Stimulated activated CD8-positive, alpha-beta memory T cell treated with anti-CD3 and anti-CD28 coated beads, Interleukin-4, amount 100 ng/mL, for 24 hours (primary cell): ENCODE measurements at places on chromosomes 1 and 21.

DNA sequence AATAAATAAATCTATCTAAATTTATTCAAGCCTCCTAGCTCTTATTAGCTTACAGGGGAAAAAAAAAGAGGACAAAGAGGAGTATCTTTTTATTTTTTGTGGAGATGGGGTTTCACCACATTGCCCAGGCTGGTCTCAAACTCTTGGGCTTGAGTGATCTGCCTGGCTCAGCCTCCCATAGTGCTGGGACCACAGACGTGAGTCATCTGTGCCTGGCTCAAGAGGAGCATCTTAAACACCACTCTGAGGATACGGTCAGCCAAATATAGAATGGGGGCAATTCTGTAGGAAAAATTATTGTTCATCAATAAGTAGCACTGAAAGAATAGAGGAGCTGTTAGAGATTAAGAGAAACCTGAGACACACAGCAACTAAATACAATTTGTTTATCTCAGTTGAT is 24.1 kb downstream of the SLC45A3 start:
- DNase-seq = no peak

DNA sequence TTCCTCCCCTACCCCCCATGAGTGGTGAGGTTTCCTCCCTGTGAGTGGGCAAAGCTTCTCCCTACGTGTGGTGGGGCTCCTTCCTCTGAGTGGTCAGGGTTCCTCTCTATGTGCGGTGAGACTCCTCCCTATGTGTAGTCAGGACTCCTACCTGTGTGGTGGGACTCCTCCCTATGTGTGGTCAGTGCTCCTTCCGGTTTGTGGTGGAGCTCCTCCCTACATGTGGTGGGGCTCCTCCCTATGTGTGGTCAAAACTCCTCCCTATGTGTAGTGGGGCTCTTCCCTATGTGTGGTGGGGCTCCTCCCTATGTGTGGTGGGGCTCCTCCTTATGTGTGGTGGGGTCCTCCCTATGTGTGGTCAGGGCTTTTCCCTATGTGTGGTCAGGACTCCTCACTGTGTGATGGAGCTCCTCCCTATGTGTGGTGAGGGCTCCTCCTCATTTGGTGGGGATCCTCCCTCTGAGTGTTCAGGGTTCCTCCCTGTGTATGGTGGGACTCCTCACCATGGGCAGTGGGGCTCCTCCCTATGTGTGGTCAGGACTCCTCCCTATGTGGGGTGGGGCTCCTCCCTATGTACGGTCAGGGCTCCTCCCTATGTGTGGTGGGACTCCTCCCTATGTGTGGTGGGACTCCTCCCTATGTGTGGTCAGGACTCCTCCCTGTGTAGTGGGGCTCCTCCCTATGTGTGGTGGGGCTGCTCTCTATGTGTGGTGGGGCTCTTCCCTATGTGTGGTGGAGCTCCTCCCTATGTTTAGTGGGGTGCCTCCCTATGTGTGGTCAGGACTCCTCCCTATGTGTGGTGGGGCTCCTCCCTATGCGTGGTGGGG is 29.1 kb downstream of the PRSS38 start:
- no peak for DNase-seq

DNA sequence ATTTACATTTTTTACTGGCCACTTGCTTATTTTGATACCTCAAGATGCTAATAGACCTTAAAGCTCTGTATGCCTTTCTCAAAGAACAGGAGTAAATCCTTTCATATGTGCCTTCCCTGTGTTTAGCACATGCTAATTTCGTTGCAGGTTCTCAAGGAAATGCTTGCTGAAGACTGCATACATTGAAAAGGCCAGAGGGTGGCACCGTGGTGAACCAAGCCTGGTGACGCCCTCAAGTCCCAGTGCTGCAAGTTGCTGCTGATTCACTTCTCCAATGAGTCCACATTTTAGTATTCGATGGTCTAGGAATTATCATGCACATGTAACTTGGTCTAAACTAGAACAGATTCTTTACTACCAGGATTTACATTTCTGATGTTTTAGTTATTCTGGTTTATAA is 94.1 kb downstream of the CLDN17 start:
- DNase-seq = no peak

DNA sequence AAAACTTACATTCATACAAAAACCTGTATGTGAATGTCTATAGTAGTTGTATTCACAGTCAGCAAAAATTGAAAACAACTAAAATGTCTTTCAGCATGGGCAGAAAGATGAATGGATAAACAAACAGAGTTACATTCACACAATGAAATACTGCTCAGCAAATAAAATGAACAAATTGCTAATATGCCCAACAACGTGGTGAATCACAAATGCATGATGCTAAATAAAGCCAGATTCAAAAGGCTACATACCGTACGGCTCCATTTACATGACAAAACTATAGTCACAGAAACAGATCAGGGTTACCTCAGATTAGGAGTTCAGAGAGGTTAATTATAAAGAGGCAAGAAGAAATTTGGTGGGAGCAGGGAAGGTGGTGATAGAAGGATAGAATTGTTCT is 100.7 kb upstream of the KCTD3 start:
- no peak for DNase-seq

- DNase-seq = no peak
Measured at GRCh38 chr1:192918259-192918658, 109.4 kb downstream of the RGS2 start.

GRCh38 chr1:119636491-119637089 is 11.5 kb downstream of the ZNF697 start:
- no peak for DNase-seq

- no peak for DNase-seq
Measured at GRCh38 chr1:61125263-61125662, 42.9 kb downstream of the NFIA start.

DNA sequence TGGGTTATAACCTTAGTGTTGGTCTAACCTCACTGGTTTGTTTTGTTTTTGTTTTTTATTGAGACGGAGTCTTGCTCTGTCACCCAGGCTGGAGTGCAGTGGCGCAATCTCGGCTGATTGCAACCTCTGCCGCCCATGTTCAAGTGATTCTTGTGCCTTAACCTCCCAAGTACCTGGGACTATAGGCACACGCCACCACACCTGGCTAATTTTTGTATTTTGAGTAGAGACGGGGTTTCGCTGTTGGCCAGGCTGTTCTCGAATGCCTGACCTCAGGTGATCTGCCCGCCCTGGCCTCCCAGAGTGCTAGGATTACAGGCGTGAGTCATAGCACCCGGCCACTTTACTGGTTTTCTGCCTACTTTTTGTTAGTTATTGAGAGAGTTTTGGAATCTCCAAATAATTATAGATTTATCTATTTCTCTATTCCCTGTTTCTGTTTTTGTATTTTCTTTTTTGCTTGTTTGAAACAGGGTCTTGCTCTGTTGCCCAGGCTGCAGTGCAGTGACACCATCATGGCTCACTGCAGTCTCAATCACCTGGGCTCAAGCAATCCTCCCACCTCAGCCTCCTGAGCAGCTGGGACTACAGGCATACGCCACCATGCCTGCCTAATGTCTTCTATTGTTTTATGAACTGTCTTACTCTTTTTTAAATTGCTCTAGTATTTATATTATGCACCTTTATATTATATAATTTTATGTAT is 21.4 kb downstream of the SMG7 start:
- no peak for DNase-seq

- DNase-seq = no peak
Measured at GRCh38 chr1:185727726-185728125, 6.5 kb upstream of the HMCN1 start.

- no peak for DNase-seq
Measured at GRCh38 chr21:32329776-32330175, 31.1 kb downstream of the MRAP start.

DNA sequence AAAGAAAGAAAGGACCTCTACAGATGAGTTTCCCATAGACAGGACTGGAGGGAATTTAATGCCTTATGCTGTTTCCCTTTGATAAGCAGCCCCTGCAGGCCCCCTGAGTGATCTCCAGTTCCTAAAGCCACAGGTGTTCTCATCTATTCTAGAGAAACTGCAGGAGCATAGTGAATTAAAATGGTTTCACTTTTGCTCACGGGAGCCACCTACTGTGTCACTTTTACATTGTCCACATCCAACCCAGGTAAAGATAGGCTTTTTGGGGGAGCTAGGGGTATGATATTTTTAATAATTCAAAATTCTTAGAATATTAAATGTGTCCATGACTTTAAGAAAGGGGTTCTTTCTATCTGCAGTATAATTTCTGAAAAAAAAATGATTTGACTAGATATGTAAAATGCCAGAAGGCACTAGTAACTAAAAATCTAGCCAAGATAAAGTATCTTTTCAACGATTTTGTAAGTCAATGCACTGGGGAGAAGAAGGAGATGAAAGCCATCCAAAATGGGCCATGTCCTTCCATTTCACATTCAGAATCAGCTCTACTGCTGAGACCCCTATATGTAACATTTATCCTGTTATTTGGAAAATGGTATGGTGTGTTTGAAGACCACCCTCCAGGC is 267.3 kb upstream of the DUSP10 start:
- no peak for DNase-seq

GRCh38 chr1:218462587-218462986 is 117.5 kb downstream of the TGFB2 start:
- no peak for DNase-seq

GRCh38 chr1:172380441-172381244 is 39.8 kb upstream of the C1orf105 start:
- no peak for DNase-seq

GRCh38 chr1:61637470-61637869 is 87.5 kb downstream of the TM2D1 start:
- no peak for DNase-seq

DNA sequence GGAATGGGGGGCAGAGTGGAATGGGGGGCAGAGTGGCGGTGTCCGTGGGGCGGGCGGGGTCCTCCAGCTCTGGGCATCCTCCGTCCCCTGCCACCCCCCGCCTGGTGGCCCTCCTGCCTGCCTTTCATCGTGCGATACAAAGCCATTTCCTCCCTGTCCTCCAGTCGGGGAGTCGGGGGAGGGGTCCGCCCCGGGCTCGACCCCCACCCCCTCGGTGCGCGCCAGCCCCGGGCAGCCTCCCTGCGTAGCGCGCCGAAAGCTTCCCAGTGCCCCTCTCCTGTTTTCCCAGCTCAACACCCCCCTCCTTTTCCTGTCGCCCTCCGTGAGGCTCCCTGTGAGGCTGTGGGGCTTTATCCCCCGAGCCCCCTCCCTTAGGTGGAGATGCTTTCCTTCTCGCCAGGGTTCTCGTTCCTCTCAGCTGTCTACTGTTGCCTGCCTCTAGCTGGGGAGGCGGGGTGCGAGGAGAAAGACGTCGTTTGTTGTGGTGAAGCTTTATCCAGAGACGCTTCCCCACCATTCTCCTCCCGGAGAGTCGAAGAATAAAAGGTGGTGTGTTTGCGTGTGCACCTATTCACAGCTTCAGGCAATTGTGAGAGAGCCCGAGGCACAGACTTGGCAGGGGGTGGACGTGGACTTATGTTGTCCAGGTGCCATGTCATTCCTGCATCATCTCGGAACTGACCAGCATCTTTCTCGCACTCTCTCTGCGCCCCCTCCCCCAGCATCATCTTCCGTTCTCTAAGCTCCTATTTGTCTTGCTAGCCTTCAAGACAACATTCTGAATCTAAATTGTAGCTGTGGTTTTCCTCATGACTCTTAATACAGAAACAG is 848 bp downstream of the DNM3 start:
- no peak for DNase-seq

- DNase-seq = no peak
Measured at GRCh38 chr1:37305841-37306240, 168.5 kb upstream of the ZC3H12A start.

GRCh38 chr1:63103682-63104081 is 218.7 kb upstream of the FOXD3 start:
- no peak for DNase-seq

DNA sequence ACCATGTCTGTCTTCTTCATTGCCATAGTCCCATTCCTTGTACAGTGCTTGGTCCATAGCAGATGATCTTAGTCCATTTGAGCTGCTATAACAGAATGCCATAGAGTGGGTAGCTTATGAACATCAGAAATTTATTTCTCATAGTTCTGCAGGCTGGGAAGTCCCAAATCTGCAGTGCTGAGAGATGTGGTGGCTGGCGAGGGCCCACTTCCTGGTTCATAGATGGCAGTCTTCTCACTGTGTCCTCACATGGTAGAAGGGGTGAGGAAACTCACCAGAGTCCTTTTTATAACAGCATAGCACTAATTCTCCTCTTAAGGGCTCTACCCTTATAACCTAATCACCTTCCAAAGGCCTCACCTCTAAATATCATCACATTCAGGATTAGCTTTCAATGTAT is 23.1 kb upstream of the RAP1A start:
- DNase-seq = no peak

DNA sequence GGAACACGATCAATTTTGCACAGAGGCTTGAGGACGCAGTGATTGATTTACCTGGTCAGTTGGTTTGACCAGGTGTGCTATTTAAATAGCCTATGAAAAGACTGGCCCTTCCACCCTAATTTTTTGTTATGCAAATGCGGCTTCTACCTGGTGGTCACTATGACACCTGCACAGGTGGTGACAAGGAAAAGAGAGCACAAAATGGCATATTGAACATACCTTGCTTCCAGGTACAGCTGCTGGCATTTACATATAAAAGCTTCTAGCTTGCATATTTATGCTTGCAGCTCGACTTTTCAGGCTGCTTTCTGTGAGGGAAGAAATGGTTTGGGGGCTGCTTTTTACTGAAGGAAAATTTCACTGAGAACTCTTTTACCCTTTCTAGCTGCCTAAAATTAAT is 15.3 kb upstream of the FMO4 start:
- no peak for DNase-seq

- DNase-seq = no peak
Measured at GRCh38 chr1:59150577-59151386, 146.1 kb upstream of the FGGY start.

GRCh38 chr1:188314557-188315137 is 1485.9 kb downstream of the PLA2G4A start:
- DNase-seq = no peak
